ENCODE measurements at places on chromosomes 16 and 17.

GRCh38 chr17:40828454-40829044 lies 6.1 kb upstream of the KRT10 start:
- DNase-seq: no peak

GRCh38 chr17:55290492-55291113 lies 25.8 kb downstream of the HLF start:
- DNase-seq: no peak

DNA sequence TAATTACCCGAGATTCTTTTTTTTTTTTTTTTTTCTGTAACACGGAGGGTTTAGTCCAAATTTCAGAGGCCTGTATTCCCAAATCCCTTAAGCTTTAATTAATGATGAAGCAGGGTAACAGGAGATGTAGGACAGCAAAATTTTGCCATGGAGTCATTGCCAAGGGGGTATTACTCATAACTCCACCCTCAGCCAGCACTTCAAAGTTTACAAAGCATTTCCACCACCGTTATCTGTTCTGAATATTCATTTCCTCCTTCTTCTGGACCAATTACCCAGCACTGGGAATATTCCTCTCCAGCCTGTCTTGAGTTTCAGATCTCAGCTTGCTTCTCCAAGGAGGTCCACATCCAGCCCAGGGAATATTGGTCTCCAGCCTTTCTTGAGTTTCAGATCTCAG lies 747.5 kb upstream of the EEF2KMT start:
- DNase-seq: no peak

GRCh38 chr16:51155820-51156806 lies 5.0 kb upstream of the SALL1 start:
- peak; percentile 46 for DNase-seq

DNA sequence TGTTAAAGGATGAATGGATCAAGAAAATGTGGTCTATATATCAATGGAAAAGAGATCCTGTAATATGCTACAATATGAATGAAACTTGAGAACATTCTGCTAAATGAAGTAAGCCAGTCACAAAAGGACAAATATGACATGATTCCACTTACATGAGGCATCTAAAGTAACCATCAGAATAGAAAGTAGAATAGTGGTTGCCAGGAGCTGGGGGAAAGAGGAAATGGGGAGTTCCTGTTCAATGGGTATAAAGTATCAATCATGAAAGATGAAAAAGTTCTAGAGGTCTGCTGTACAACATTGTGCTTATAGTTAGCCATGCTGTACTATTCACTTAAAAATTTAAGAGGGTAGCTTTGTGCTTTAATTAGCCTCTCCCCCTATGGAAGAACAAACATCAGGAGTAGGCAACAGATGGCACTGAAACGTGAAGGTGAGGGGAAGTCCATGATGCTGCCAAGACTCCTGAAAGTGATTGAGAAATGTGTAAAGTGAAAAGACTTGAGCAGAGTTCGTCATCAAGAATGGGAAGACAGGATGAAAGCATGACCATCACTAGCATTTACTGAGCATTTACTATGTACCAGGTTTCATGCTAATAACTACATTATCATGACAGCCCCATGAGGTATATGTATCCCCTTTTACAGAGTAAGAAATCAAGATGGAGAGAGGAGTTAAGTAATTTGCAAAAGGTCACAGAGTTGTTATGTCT lies 167.2 kb downstream of the CYB561 start:
- DNase-seq: no peak

DNA sequence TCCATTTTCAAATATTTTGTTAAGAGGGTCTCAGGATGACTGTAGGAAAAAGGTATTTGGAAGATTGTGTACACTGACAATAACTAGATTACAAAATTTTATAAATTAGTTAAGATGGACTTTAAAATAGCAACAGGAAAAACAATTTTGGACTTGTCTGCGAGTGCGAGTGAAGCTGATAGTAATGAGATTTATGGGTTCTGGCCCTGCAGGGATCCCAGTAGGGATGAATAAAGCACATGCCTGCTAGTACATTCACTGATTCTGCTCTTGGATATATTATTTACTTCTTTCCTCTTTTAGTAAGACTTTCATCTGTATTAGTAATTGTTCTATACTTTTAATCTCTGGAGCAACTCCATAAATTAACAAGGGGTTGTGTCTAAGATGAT lies 28.2 kb downstream of the PRKCA start:
- DNase-seq: no peak

GRCh38 chr17:41917679-41918313 lies 955 bp downstream of the ACLY start:
- no peak for DNase-seq

- no peak for DNase-seq
Observed at GRCh38 chr17:28948873-28949184, 2.5 kb downstream of the PHF12 start.

- DNase-seq: no peak
Observed at GRCh38 chr17:54933921-54934320, 33.3 kb downstream of the TOM1L1 start.

DNA sequence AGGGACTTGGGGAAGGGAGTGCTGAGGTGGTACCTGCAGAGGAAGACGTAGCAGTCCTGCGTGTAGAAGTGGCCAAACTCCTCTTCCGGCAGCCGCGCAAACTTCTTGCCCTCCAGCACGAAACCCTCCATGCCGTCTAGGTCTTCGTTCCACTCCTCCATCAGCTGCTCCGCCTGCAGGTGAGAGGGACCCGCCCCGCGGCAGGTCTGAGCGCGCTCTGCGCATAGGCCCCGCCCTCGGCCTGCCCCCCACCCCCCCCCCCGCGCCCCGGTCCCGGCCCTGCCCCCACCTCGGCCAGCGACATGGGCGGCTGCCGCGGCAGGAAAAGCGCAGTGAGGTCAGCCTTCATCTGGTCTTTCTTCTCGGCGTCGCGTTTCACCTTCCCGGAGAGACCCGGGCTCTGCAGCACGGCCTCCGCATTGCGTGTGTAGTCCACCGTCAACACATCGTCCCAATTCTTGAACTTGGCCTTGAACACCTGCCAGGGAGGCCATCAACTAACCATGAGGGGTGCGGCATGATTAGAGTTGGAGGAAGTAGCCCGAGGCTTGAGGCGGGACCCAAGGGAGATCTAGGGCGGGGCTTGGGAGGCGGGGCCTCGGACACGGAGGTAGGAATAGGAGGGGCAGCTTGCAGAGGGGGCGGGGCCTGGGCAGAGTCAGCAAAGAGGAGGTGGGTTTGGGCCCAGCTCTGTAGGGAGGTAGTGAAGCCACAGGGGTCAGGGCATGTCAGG lies 11.5 kb downstream of the FLII start:
- DNase-seq: no peak
